Cortex of kidney (tissue), 1 donor: ENCODE measurements at places on chromosomes 6 and 20.

DNA sequence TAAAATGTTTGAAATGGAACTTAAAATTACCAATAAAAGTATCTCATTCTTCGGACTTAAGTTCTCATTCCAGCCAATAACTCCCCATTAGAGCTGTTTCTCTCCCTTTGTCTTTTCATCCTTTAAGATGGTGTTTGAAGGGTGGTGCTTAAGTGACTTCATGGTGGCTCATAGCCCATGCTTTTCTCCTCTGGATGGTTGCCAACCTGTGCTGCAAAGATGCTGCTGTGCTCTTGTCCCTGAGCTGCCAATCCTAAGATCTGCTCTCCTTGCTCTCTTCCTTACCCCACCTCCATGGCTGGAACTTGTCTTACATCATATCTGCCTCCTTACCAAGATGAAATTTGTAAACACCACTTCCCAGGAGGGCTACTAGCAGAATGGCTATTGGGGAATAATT is 31.6 kb upstream of the PNRC1 start:
- DNase-seq, result no peak

GRCh38 chr6:68778356-68779020 is 143.4 kb downstream of the ADGRB3 start:
- DNase-seq, result no peak

GRCh38 chr6:5679270-5679669 is 327.5 kb downstream of the NRN1 start:
- DNase-seq, result no peak

- no peak for DNase-seq
Measured at GRCh38 chr20:57514273-57514751, 10.6 kb downstream of the CTCFL start.

- DNase-seq, result no peak
Measured at GRCh38 chr6:128290221-128290620, 230.2 kb downstream of the PTPRK start.

GRCh38 chr6:36975231-36976006 is 10.6 kb downstream of the MTCH1 start:
- no peak for DNase-seq

GRCh38 chr6:46573140-46573539 is 79.5 kb downstream of the CYP39A1 start:
- no peak for DNase-seq

GRCh38 chr6:97147421-97147820 is 135.6 kb downstream of the MMS22L start:
- no peak for DNase-seq

DNA sequence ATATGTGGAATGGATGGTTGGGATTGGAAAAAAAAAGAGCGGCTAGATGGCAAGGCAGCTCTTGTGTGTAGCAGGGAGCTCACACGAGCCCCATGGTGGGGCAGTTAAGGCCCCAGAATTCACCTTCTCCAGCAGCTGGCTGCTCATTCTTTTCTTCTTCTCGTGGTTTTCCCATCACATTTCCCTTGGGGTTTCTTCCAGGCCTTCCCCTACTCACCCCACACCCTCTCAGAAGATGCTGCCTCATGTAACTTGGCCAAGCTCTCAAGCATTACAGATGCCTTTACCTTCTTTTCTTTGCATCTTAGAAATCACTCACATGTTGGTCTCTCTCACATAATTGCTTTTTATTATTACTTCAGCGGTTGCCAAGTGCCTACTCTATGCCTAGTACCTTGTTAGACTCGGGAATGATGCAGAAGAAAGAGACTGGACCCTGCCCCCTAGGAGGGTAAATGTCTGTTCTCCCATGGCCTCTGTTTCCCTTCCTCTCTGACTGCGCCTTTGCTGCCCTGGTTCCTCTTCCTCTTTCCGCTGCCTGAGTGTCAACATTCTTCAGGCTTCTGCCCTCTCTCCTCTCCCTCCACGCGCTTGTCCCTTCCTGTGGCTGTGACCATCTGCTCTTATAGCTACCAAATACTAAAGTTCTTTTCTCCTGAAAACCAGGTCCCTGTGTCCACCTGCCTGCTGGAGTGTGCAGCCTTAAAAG is 28.6 kb downstream of the PPARD start:
- no peak for DNase-seq
